ENCODE measurements at places on chromosomes 2 and 18.

- no peak for DNase-seq
Observed at GRCh38 chr2:50066873-50067272, 912.6 kb upstream of the FSHR start.

DNA sequence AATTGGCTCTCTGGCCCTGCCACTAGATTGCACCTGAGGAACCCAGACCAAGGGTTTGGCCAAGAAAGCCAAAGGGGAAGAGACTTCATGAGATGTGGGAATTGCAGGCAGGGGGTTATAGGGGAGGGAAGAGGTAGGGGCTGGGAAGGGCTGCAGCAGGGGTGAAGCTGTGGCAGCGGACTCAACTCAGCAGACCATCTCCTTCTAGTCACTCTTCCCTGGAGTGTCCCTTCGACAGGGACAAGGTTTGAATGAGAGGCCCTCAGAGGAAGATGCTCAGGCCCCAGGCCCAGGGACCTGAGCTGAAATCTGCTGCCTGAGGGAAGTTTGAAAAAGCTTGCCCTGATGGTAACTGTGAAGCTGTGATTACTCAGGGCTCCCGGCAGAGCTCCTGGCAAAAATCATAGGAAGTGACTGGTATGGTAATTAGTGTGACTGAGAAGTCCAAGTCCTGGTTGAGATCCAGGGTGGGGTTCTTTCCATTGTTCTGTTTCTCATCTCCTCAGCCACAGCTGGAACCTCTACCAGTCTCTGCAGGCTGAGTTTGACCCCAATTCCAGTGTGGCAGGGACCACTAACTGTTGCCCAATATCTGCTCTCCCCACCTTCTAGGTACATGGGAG is 300.9 kb downstream of the CYP26B1 start:
- DNase-seq = no peak

GRCh38 chr2:40200366-40200915 is 251.4 kb downstream of the SLC8A1 start:
- DNase-seq = no peak

GRCh38 chr2:18214936-18215335 is 336.5 kb downstream of the KCNS3 start:
- DNase-seq = no peak

DNA sequence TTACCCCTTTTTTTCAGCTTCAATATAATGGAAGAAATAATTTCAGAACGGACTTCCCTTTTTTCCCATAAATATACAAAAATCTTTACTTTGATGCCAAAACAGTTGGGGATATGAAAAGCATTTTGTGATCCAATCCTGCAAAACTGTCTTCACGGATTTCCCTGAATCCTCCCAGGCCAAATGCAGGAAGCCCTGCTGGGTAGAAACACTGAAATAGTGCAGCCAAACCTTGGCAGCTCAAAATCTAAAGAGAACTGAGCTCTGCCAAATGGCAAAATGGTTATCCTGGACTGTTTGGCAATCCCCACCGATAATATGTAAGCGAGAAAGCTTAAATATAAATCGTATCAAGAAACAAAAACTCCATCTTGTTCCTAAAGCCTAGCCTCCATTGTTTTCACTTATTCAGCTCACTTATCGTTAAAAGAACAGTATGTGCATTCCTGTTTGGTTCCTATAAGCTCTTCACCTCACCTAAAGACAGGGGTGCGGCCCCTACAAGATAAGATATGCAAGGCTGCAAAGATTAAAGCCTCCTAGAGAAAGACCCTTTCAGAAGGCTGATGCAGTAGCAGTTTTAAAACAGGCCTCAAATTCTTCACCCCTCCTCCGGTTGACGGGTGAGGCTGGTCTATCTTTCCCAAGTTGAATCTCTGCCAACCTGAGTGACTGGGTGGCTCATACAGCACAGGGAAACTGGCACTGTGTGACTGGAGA is 48.6 kb downstream of the LAMA1 start:
- no peak for DNase-seq

- DNase-seq = no peak
Observed at GRCh38 chr2:46841621-46842020, 74.0 kb downstream of the MCFD2 start.

DNA sequence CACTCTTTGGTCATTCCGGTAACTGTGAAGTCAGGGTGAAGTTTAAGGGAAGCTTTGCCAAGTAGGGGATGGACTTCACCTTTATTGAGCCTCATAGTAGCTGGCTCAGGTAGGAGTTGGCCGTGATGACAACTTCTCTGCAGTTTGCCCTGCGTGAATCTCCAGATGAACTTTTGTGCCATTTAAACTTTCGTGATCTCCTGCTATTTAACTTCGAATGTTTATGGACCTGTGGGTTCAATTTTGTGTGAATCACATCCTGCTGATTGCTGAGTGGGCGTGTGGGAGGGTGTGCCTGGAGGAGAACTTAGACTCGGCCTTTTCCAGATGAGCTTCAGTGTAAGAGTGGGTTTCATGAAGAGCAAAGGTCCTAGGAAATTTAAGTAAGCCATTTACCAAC is 4.2 kb downstream of the UGT1A1 start:
- no peak for DNase-seq

DNA sequence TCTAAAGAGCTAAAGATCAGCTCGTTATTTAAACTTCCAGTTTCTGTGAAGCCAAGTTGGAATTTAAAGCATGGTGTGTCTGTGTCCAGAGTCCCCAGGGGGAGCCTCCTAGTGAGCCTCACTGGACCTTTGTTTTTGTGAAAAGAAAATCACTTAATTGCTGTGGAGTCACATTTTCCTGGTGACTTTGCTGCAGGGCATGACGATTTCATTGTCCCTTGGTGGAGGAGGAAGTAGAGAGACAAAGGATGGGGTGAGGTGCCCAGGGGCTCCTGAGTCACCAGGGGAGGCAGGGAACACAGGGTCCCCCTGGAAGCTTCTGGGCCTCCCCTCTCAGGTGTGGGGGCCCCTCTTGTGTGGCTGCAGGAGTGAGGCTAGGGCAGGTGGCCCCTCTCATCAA is 19.7 kb downstream of the ATP6V1C2 start:
- no peak for DNase-seq

- no peak for DNase-seq
Observed at GRCh38 chr2:163123526-163123925, 285.0 kb upstream of the KCNH7 start.

GRCh38 chr2:240505910-240506309 is 51.9 kb downstream of the ANKMY1 start:
- no peak for DNase-seq

DNA sequence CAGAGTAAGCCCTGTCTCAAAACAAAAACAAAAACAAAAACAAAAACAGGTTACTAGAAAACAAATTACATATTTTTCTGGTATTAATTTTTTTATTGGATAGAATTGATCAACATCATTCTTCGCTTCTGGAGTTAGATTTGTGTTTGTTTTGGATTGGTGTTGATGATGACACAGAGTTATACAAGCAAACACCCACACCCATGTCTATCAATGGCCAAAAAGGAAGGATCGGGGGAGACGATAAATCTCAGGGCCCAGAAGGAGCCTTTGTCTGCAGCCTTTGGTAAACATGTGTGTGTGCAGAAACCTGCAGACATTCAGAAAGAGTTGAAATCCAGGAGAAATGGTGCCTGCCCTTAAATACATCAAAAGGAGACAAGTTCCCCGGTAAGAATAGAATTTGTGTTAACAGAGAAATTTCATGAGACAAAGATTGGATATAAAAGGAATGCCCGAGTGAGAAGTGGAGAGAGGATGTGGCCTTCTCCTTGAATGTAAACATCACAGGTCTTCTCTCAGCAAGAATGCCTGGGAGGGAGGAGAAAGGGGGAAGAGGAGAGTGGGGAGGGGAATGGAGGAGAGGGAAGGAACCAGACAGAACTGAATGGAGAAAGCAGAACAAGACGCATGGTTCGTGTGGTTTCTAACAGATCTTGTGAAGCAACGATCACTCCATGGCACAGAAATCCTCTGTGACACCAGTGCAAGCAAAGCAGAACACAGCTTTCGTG is 40.4 kb upstream of the TMEM178A start:
- DNase-seq = no peak

GRCh38 chr2:117983040-117983439 is 30.8 kb downstream of the CCDC93 start:
- no peak for DNase-seq

DNA sequence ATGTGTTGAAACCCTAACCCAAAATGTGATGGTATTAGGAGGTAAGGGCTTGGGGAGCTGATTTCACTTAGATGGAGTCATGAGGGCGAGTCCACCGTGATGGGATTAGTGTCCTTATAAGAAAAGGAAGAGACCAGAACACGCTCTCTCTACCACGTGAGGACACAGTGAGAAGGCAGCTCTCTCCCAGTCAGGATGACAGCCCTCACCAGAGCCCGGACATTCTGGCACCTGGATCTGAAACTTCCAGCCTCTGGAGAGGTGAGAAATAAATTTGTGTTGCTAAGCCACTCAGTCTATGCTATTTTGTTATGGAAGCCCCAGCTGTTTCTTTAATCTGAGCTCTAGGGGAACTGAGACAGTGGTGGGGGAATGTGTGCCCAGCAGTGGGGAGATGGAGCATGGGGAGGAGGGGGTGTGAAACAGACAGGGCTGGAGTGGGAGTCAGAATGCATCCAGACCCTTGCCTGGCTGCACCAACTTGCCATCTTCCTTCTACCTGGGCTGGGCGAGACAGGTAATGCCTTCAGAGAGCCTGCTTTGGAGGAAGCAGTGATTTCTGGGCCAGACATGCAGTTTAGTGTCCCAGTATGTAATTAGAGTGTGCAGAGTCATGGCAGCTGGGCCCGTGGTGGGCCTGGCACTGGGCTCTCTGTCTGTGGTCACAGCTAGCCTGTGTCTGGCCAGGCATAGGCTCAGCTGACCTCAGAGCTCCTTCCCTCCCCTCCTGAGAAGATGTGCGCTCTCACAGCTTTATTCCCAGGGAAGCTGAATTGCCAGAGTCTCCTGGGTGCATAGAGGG is 38.1 kb downstream of the RHOB start:
- no peak for DNase-seq
